ENCODE measurements at places on chromosomes 2 and 18. TPM values are rescaled to one million over a fixed set of nuclear protein-coding genes. Genes with fewer than 3 reads are reported as not detected.

DNA sequence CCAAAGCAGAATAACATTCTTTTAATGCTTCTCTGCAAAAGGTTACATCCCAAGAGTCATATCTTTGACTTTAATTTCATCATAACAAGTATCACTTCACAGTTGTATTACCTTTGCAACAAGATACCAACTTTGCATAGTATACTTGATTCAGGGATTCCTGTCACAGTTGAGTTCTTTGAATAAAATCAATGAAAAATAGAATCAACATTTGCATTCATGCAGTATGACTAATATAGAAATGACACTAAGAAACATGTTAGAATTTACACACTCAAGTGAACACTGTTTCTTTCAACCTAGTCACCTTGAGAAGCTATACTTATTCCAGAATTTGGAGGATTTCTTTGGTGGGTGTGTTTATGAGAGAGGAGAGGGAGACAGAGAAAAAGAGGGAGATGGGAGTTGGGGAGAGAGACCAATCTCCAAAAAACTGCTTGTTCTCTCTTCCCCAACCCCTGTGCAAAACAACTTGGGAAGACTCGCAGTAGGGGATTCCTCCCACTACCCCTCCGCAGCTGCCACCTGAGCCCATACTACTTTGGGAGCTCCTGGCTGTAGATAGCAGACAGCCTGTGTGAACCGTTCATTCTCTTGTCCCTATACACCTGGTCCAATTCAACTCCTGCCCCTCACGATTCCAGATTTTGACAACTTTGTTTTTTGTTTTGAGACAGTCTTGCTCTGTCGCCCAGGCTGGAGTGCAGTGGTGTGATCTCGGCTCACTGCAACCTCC lies 57.7 kb downstream of the PELI1 start:
- H3K27ac ChIP-seq: no peak overlapping the region
- peaks cover 9% of the 10 kb centered on the region for H3K36me3 ChIP-seq
- no peaks in the 10 kb centered on the region for H3K4me1 ChIP-seq
- DNase-seq: no peak
- H3K27me3 ChIP-seq: no peaks in the 10 kb centered on the region

DSG2 gene
- polyA plus RNA-seq: not detected

DNA sequence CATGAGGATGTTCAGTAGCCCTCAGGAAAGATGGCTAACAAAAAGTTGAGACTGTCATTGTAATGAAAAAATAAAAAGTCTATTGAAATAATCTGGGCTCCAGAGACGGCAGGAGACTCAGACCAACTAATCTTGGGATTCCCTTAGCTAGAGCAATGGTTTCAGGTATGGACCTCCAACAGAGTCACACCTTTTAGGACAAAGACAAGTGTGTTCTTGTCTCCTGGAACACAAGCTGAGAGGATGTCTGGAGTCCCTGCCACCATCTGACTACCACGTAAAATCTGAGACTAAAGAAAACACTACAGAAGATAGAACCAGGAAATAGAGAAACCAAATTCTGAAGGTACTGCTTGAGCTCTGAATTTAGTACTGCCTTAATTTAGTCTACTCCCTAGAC lies 103.3 kb upstream of the RBBP8 start:
- no peak overlapping the region for H3K4me3 ChIP-seq
- no peaks in the 10 kb centered on the region for H3K4me1 ChIP-seq
- no peaks in the 10 kb centered on the region for H3K36me3 ChIP-seq
- no peak for DNase-seq
- H3K27me3 ChIP-seq: peaks cover 7% of the 10 kb centered on the region

STPG4 gene
- not detected for polyA plus RNA-seq

TUBA3E gene
- polyA plus RNA-seq: not detected

- no peaks in the 10 kb centered on the region for H3K27me3 ChIP-seq
- DNase-seq: no peak
- H3K4me3 ChIP-seq: no peak overlapping the region
- H3K27ac ChIP-seq: no peak overlapping the region
- no peaks in the 10 kb centered on the region for H3K36me3 ChIP-seq
Observed at GRCh38 chr2:107545066-107545465, 281.6 kb upstream of the RGPD4 start.

DNA sequence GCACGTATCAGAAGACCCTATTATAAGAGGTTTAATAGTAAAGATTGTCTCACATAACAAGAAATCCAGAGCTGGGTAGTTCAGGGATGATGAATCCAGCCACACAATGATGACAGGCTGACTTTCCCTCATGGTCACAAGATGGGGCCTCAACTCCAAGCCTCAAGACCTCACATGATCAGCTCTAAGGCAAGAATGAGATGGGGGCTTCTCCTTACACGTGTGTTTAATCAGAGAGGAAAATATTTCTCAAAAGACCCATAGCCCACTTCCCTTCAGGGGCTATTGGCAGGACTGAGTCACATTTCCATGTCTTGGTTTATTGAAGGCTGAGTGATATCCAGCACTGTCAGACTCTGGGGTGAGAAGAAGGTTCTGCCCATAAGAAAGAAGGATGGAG lies 100.2 kb upstream of the FOSL2 start:
- no peak overlapping the region for H3K4me3 ChIP-seq
- peaks cover 8% of the 10 kb centered on the region for H3K36me3 ChIP-seq
- no peak for DNase-seq
- peaks cover 1% of the 10 kb centered on the region for H3K4me1 ChIP-seq
- H3K27me3 ChIP-seq: peaks cover under 1% of the 10 kb centered on the region

CDC42EP3 gene
- polyA plus RNA-seq: 80.7 TPM

DNA sequence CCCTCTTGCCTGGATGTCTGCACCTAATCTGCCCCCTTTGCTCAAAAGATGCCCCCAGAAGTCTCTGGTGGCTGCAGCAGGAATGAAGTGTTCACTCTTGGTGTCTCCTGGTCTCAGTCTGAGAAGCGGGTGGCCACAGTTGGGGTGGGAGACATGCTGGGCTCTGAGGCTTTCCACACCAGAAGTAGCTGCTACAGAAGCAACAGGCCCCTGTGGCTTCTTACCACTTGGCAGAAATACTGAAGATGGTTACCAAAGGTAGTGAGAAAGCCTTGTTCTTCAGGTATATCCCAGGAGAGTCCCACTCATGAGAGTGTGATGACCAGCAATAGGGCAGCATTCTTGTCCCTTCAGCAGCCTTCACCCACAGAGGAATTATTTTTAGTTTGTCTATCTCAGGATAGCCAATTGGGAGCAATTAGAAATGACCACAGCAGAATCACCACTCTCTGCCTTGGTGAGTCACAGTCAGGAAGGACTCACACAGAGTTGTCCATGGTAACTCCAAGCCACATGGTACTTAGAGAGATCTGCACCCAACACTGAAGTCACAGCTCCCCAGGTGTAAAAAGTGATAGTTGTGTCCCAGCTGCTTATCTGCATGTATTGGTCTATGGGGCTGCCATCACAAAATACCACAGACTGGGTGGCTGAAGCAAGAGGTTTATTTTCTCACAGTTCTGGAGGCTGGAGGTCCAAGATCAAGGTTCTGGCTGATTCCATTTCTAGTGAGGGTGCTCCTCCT lies 169.8 kb upstream of the ID2 start:
- peak overlapping the region; percentile 56 for H3K4me3 ChIP-seq
- peak overlapping the region; percentile 91 for H3K27ac ChIP-seq
- peaks cover 13% of the 10 kb centered on the region for H3K27me3 ChIP-seq
- peaks cover 76% of the 10 kb centered on the region for H3K4me1 ChIP-seq

SLC4A3 gene
- not detected for polyA plus RNA-seq

- H3K4me1 ChIP-seq: peaks cover 1% of the 10 kb centered on the region
- H3K27me3 ChIP-seq: peaks cover 4% of the 10 kb centered on the region
- H3K4me3 ChIP-seq: no peak overlapping the region
- no peak overlapping the region for H3K27ac ChIP-seq
- DNase-seq: peak; percentile 40
- H3K36me3 ChIP-seq: no peaks in the 10 kb centered on the region
Observed at GRCh38 chr18:59837586-59837985, 62.2 kb upstream of the PMAIP1 start.

SLC9A4 gene
- polyA plus RNA-seq: not detected

- no peaks in the 10 kb centered on the region for H3K4me1 ChIP-seq
- H3K4me3 ChIP-seq: no peak overlapping the region
- H3K36me3 ChIP-seq: peaks cover 4% of the 10 kb centered on the region
Observed at GRCh38 chr2:160087854-160088745, 25.7 kb upstream of the PLA2R1 start.

DNA sequence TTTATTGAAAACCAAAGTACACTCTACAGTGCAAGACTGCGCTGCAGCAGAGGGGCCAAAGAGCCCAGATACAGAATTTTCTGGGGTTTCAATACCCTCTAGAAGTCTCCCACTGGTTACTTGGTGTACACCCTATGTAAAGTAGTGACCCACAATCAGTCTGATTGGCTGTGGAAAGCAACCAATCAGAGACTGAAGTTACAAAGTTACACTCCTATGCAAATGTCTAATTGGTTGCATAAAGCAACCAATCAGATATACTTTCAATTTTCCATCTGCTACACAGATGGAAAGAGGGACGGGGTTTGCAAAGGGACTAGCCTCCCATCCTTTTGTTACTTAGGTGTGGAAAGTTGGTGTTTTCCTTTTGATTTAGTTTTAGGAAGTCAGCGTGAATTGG lies 198.9 kb upstream of the SH3BP4 start:
- H3K4me1 ChIP-seq: no peaks in the 10 kb centered on the region
- no peak for DNase-seq
- H3K27ac ChIP-seq: no peak overlapping the region
- H3K4me3 ChIP-seq: no peak overlapping the region

GRCh38 chr2:40431600-40431955 lies 20.3 kb downstream of the SLC8A1 start:
- H3K4me3 ChIP-seq: no peak overlapping the region
- no peaks in the 10 kb centered on the region for H3K36me3 ChIP-seq
- no peaks in the 10 kb centered on the region for H3K27me3 ChIP-seq
- DNase-seq: no peak

DNA sequence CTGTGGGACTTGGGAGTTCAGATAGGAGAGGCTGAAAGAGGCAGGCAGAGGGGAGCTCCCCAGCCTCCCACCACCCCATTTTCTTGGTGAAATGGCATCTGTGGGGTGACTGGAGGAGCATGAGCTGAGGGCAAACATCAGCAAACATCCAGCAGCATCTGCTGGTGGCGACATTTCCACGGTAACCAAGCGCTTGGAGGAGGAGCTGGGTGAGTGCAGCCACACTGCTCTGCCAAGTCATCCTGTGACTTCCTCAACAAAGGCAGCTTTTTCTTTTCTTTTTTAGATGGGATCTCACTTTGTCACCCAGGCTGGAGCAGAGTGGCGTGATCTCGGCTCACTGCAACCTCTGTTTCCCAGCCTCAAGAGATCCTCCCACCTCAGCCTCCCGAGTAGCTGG lies 5.6 kb downstream of the TXNL4A start:
- H3K27me3 ChIP-seq: peaks cover 4% of the 10 kb centered on the region
- no peak for DNase-seq
- peaks cover 73% of the 10 kb centered on the region for H3K4me1 ChIP-seq
- H3K4me3 ChIP-seq: peak overlapping the region; percentile 36

- no peaks in the 10 kb centered on the region for H3K4me1 ChIP-seq
- H3K36me3 ChIP-seq: no peaks in the 10 kb centered on the region
- no peak overlapping the region for H3K4me3 ChIP-seq
- no peaks in the 10 kb centered on the region for H3K27me3 ChIP-seq
- no peak overlapping the region for H3K27ac ChIP-seq
- no peak for DNase-seq
Observed at GRCh38 chr18:4270016-4270415, 185.1 kb downstream of the DLGAP1 start.

- H3K36me3 ChIP-seq: peaks cover 29% of the 10 kb centered on the region
- peaks cover 12% of the 10 kb centered on the region for H3K4me1 ChIP-seq
- H3K27me3 ChIP-seq: no peaks in the 10 kb centered on the region
- no peak overlapping the region for H3K4me3 ChIP-seq
Observed at GRCh38 chr2:45982096-45982495, 315.1 kb upstream of the EPAS1 start.

FLACC1 gene
- polyA plus RNA-seq: 0.94 TPM

DNA sequence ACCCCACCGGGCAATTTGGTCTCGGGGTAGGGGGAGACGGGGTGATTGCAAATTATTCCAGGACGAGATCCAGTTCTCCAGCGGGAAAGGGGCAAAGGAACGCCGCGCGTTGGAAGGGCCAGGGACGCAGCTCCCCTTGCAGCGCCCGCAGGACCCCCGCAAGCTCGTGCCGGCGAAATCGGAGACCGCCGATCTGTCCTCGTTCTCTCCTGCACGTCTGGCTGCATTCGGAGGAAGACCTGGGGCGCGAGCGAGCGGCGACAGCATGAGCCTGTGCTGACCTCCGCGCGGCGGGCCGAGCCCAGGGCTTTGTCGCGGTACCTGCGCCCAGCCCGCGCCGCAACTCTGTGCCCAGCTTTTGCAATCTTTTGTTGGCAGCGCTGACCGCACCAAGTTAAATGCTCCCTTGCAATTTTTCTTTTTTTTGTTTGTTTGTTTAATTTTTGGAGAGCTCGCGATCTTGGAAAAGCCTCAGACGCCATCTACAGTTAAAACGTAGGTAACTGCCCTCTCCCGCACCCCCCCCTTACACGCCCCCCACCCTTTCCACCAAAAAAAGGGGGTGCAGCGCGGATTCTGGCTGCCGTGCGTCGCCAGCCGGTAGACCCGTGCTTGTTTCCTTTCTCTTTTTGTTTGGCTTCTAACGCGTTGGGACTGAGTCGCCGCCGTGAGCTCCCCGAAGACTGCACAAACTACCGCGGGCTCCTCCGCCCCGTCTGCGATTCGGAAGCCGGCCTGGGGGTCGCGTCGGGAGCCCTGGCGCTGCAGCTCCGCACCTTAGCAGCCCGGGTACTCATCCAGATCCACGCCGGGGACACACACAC lies 667 bp downstream of the TRIB2 start:
- peak overlapping the region; percentile 94 for H3K4me3 ChIP-seq
- H3K36me3 ChIP-seq: no peaks in the 10 kb centered on the region
- H3K4me1 ChIP-seq: peaks cover 61% of the 10 kb centered on the region

DNA sequence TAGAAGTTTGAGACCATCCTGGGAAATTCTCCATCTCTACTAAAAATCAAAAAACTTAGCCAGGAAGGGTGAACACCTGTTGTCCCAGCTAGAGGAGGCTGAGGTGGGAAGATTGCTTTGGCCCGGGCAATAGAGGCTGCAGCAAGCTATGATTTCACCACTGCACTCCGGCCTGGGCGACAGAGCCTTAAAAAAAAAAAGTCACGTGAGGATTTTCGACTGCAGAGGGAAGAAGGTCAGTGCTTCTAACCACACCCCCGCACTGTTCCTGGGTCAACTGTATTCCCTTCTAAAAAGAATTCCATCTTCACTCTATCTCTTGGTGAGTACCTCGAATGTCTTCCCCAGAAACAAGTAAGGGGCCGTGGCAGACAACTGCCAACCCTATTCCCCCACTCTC lies 31.3 kb downstream of the ADAM17 start:
- peaks cover 6% of the 10 kb centered on the region for H3K4me1 ChIP-seq
- no peak overlapping the region for H3K4me3 ChIP-seq
- no peak overlapping the region for H3K27ac ChIP-seq

MC2R gene
- polyA plus RNA-seq: not detected

- peak overlapping the region; percentile 83 for H3K4me3 ChIP-seq
- peak overlapping the region; percentile 79 for H3K27ac ChIP-seq
- peaks cover 4% of the 10 kb centered on the region for H3K27me3 ChIP-seq
- H3K4me1 ChIP-seq: peaks cover 17% of the 10 kb centered on the region
Observed at GRCh38 chr2:169797601-169798000, 1.1 kb upstream of the SSB start.

DNA sequence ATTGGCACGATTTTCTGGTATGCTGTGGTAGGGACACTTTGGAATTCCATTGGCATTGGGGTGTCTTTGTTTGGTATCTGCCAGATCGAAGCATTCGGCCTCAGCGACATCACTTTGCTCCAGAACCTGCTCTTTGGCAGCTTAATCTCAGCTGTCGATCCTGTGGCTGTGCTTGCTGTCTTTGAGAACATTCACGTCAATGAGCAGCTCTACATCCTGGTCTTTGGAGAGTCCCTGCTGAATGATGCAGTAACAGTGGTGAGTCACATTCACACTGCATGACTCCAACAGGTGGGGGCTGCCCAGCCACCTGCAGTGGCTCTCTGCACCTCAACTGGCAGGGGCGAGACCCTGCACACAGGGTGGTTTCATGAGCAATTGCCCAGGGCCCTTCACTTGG lies 38.4 kb downstream of the SLC9A2 start:
- H3K27ac ChIP-seq: no peak overlapping the region
- H3K36me3 ChIP-seq: no peaks in the 10 kb centered on the region
- no peaks in the 10 kb centered on the region for H3K27me3 ChIP-seq
- no peak for DNase-seq

Measured in immature natural killer cell (primary cell).